Esophagus muscularis mucosa (tissue), 4 donors: ENCODE measurements at places on chromosomes 12 and 14. TPM values are rescaled to one million over a fixed set of nuclear protein-coding genes. Genes with fewer than 3 reads are reported as not detected.

ADAM20 gene
- total RNA-seq, result 0.71 TPM

FAM186B gene
- total RNA-seq, result 0.26 TPM

NYNRIN gene
- total RNA-seq, result 16.1 TPM

FAM234B gene
- total RNA-seq, result 5.9 TPM

VWF gene
- total RNA-seq, result 324 TPM

CLEC1A gene
- 8.3 TPM for total RNA-seq

NPFF gene
- not detected for total RNA-seq

KIF5A gene
- 2.8 TPM for total RNA-seq

ALKBH2 gene
- total RNA-seq, result 14.1 TPM

ISCU gene
- total RNA-seq, result 239 TPM

ART4 gene
- total RNA-seq, result 2.0 TPM

LYZ gene
- total RNA-seq, result 53.2 TPM

SRRM4 gene
- not detected for total RNA-seq

SPTB gene
- total RNA-seq, result 0.83 TPM

HOXC12 gene
- total RNA-seq, result not detected

PRICKLE1 gene
- total RNA-seq, result 36.9 TPM

DPPA3 gene
- not detected for total RNA-seq

PLD4 gene
- total RNA-seq, result 0.06 TPM

CLEC2A gene
- not detected for total RNA-seq

OAS1 gene
- total RNA-seq, result 10.4 TPM

AICDA gene
- total RNA-seq, result not detected

FBLN5 gene
- total RNA-seq, result 119 TPM

FGF23 gene
- total RNA-seq, result not detected

ANKS1B gene
- total RNA-seq, result 28.7 TPM

CLEC9A gene
- total RNA-seq, result 0.17 TPM

MDP1 gene
- 17.5 TPM for total RNA-seq

AQP6 gene
- 0.11 TPM for total RNA-seq

KLRK1 gene
- total RNA-seq, result 1.2 TPM

MIPOL1 gene
- total RNA-seq, result 9.3 TPM

PLEKHH1 gene
- 2.7 TPM for total RNA-seq

CD163L1 gene
- total RNA-seq, result 1.8 TPM

GPRC5D gene
- not detected for total RNA-seq

HSPB8 gene
- 416 TPM for total RNA-seq

SOX5 gene
- 9.9 TPM for total RNA-seq

HCAR2 gene
- total RNA-seq, result not detected

ERC1 gene
- total RNA-seq, result 88.1 TPM

CCDC38 gene
- not detected for total RNA-seq

PPP2R5C gene
- 103 TPM for total RNA-seq

CLEC2B gene
- 5.6 TPM for total RNA-seq

SPRYD3 gene
- 107 TPM for total RNA-seq
